Stimulated activated CD8-positive, alpha-beta memory T cell treated with anti-CD3 and anti-CD28 coated beads, Interleukin-12 subunit alpha, Interleukin-12 subunit beta, amount 100 ng/mL, for 4 hours (primary cell): ENCODE measurements at places on chromosomes 1 and 21.

DNA sequence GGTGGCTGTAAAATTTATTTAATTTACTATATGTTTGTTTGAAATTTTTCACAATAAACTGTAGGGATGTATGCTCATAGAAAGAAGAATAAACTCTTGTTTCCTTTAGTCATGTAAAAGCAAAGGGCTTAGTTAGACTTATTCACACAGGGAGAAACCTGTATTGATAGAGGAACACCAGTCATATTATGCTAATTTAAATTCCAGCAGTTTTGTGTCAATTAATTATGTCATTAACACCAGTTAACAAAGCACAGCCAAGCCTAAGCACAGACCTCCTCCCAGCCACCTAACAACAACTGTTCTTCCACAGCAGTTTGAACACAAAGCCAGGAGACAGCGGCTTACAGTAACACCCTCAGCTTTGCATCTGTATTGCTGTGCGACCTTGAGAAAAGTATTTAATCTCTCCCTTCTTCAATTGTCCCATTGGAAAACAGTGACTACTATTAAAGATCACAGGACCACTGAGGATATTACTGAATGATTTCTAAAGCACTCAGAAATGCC, 260.8 kb upstream of the RRP15 start:
- no peak for DNase-seq

- DNase-seq, result no peak
These were observed 72.1 kb downstream of the GPR52 start for GRCh38 chr1:174519844-174520243.

GRCh38 chr1:15337656-15338402, 71.9 kb upstream of the EFHD2 start:
- DNase-seq, result no peak

GRCh38 chr1:36455386-36455785, 5.1 kb upstream of the OSCP1 start:
- no peak for DNase-seq

- no peak for DNase-seq
These were observed 19.6 kb upstream of the TCEA3 start for GRCh38 chr1:23444104-23444533.
